Inflammatory macrophage treated with lipopolysaccharide for 1 hour (primary cell): ENCODE measurements at places on chromosomes 3 and 15.
A peak's percentile ranks its signal among the peaks of the same experiment; 100 is the strongest.

GRCh38 chr3:58093574-58094195, 85.5 kb downstream of the FLNB start:
- DNase-seq = peak; percentile 45

DNA sequence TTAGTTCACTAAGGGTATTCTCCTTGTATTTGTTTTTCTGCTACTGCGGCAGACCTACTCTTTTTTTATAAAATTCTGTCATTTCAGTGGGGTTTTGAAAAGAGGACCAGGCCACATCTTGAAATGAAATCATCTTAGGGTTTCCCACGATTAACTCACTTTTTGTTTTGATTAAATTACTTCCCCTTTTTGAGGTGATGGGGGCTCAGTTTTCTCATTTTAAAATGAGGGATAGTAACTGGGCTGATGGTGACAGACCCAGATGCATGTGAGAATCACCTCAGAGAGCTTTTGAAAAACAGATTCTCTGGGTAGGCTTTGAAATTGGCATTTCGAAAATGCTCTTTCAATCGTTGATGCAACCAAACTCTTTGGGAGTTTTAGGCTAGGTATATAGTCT, 24.2 kb downstream of the UBE2Q2 start:
- DNase-seq = peak; percentile 75

DNA sequence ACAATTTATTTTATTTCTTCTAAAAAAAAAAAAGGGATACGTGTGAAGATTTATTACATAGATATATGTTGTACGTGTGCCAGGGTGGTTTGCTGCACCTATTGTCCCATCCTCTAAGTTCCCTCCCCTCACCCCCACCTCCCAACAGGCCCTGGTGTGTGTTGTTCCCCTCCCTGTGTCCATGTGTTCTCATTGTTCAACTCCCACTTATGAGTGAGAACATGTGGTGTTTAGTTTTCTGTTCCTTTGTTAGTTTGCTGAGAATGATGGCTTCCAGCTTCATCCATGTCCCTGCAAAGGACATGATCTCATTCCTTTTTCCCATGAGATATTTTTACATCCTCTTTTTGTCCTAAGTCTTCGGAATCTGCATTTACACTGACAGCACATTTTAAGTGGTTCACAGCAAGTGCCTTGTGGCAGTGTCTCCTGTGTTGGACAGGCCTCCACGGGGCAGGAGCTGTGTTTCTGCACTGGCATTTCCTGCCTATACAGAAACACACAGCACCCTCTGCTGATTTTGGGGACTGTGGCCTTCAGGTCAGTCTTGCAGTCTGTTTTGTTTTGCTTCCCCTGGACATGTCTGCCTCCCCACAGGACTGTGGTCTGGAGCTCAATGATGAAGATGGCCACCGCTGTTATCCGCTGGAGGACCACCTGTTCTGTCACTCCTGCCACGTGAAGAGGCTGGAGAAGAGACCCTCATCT, 12.7 kb upstream of the SACM1L start:
- DNase-seq = no peak

- DNase-seq = no peak
Observed at GRCh38 chr3:30688776-30689641, 82.6 kb downstream of the TGFBR2 start.

GRCh38 chr15:77753281-77753873, 120.7 kb upstream of the LINGO1 start:
- DNase-seq = no peak

DNA sequence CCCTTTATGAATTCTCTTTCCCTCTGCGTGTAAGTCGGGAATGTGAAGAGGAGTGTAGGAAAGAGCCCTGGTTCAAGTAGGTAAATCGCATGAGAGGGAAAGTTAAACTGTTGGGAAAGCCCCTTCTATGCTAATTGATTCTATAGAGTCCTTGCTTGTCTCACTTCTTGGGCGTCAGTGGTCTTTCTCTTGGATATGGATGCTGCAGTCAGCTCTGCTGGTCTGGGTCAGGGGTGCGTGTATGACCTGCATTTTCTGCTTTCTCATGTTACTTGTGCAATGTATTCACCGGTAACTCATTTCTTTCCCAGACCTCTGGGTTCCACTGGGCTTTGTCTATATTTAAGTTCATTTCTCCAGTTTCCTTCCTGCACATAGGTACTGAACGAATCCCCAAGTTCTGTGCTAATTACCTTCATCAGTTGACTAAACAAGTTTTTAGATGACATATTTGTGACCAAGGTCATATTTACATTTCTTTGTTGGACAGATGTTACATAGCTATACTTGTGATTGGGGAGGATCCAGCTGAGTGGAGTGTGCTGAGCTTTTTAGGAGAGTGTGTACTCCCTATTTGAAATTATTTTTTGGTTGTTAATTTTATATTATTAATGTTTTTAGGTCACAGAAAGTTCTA, 1.4 kb downstream of the SETD5 start:
- peak; percentile 59 for DNase-seq

GRCh38 chr3:142040941-142041491, 108.3 kb downstream of the TFDP2 start:
- peak; percentile 81 for DNase-seq

GRCh38 chr15:83919319-83919830, 265.5 kb downstream of the ADAMTSL3 start:
- DNase-seq = no peak

- no peak for DNase-seq
Observed at GRCh38 chr15:91880373-91880772, 26.9 kb downstream of the SLCO3A1 start.

GRCh38 chr3:124529826-124530571, 200.3 kb upstream of the UMPS start:
- DNase-seq = no peak

- DNase-seq = no peak
Observed at GRCh38 chr3:139948898-139949297, 13.9 kb downstream of the CLSTN2 start.

DNA sequence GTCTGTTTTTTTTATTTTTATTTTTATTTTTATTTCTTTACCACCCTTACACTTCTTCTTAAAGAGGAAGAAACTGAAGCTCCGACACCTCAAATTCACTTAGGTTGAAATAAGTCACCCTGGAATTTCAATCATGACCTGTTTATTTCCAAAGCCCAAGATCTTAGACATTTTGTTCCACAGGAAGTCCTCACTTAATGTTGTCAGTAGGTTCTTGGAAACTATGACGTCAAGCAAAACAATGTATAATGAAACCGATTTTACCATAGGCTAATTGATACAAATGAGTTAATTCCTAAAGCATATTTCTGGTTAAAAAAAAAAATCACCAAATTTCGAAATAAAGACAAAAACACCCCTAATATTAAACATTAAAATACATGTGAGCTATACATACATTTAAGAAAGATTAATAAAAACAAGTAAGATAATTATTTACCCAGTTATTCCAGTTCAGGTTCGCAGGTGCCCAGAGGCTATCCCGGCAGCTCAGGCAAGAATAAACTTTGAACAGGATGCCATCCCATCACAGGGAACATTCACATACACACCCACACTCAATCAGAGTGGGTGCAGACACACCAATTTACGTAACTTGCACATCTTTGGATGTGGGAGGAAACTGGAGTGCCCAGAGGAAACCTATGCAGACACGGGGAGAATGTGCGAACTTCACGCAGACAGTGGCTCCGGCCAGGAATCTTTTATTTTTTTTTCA, 391.0 kb downstream of the RAP2B start:
- no peak for DNase-seq

- no peak for DNase-seq
Observed at GRCh38 chr15:45548753-45549520, 26.4 kb upstream of the SLC30A4 start.

DNA sequence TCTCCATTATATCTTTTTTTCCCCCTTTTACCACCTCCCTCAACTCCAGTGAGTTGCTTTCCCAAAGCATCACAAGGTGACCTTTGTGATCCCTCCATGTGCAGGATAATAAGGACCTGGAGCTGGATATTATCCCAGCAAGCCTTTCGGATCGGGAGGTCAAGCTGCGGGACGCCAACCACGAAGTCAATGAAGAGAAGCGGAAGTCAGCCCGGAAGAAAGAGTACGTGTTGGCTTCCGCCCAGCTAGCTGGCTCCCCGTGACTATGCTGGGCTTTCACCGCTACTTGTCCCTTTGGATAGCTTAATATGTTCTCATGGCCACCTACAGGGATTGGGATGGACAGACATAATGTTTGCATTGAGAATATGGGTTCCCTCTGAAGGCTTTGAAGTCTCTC, 273.7 kb upstream of the UMPS start:
- DNase-seq = no peak
